ENCODE measurements at places on chromosomes 16 and 17.
A peak's percentile ranks its signal among the peaks of the same experiment; 100 is the strongest.

GRCh38 chr16:85235991-85236817 is 123.9 kb upstream of the CIBAR2 start:
- no peak for DNase-seq

GRCh38 chr17:67983383-67983688 is 12.9 kb downstream of the C17orf58 start:
- DNase-seq: no peak

GRCh38 chr17:5630434-5630833 is 46.1 kb upstream of the NLRP1 start:
- DNase-seq: no peak

GRCh38 chr17:37292429-37293139 is 83.2 kb upstream of the C17orf78 start:
- no peak for DNase-seq

GRCh38 chr16:70252355-70252988 is 732 bp upstream of the EXOSC6 start:
- DNase-seq: peak; percentile 37

DNA sequence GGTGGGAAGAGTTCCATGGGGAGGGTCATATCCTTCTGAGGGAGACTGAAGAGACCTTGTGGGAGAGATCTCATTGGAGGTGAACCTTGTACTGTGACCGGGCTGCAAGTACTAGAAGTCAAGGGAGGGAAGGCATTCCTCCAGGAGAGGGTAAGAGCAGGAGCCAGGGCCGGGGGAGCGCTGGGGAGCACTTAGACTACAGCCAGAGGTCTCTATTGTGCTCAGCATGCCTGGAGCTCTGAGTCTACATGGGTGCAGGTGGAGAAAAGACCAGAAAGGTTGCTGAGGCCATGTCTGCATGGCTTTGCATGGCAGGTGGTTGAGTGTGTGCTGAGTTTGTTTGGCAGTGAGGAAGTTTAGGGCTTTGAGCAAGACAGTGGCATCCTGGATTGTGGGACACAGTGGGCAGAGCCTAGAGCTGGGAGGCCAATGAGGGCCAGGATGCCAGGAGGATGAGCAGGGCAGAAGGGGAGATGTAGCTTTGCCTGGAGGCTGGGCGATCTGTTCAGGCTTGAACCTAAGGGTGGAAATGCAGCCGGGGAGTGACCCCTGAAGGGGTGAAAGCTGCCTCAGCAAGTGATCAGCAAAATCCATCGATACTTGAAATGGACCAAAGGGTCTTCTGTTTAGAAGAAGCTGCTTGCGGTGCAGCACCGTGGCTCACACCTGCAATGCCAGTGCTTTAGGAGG is 317.4 kb upstream of the TNRC6C start:
- no peak for DNase-seq

DNA sequence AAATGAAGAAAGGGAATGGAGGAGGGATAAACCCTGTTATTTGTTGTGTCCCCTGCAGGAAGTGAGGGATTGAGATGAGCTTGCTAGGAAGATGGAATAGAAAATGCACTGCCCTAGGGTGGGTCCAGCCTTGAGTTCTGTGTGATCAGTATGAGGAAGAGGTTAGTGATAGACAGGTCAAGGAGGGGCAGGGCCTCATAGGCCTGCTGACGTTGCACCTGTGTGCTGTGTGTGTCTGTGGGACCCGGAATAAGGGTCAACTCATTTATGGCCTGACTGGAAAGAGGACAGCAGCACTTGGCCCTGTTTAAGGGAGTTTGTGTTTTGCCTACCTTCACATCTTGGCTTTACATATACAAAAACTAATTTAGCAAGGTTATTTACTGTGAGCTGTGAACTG is 26.3 kb downstream of the DEF8 start:
- DNase-seq: no peak

- DNase-seq: no peak
Observed at GRCh38 chr16:2231016-2231931, 5.0 kb upstream of the DNASE1L2 start.

DNA sequence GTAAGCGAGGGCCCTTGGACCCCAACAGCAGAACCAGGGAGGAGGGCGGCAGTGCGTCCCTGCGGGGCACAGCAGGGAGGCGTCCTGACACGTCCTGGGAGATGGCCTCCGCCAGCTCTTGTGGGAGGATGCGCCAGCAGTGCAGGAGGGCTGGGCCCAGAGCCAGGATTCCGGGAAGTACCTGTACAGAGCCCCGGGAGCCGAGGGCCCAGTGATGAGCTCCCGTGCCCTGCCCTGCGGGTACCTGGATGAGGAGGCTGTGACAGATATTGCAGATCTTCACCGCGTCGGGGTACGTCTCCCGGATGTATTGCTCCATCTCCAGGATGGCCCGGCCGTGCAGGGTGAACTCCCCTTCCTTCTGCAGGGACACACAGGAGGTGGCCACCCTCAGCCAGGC is 23.1 kb downstream of the KDM8 start:
- no peak for DNase-seq

- DNase-seq: no peak
Observed at GRCh38 chr17:78110363-78111015, 18.1 kb downstream of the TMC6 start.

- no peak for DNase-seq
Observed at GRCh38 chr16:54135361-54136275, 151.0 kb downstream of the IRX3 start.

GRCh38 chr16:12290868-12291267 is 314.3 kb downstream of the SNX29 start:
- no peak for DNase-seq

GRCh38 chr17:10744501-10745000 is 14.7 kb upstream of the TMEM220 start:
- no peak for DNase-seq

- DNase-seq: no peak
Observed at GRCh38 chr17:74369221-74369620, 1.9 kb downstream of the GPR142 start.

GRCh38 chr16:79369796-79370195 is 230.7 kb downstream of the MAF start:
- no peak for DNase-seq

DNA sequence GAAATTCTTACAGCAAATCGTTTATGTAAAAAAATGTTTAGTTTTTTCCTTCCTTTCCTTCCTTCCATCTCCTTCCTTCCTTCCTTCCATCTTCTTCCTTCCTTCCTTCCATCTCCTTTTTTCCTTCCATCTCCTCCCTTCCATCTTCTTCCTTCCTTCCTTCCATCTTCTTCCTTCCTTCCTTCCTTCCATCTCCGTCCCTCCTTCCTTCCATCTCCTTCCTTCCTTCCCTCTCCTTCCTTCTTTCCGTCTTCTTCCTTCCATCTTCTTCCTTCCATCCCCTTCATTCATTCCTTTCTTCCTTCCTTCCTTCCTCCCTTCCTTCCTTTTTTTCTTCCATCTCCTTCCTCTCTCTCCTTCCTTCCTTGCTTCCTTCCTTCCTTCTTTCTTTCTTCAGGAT is 22.7 kb downstream of the MYOCD start:
- DNase-seq: no peak

- no peak for DNase-seq
Observed at GRCh38 chr17:17480593-17481148, 3.9 kb downstream of the MED9 start.

GRCh38 chr16:17468611-17469010 is 2.1 kb downstream of the XYLT1 start:
- DNase-seq: no peak

DNA sequence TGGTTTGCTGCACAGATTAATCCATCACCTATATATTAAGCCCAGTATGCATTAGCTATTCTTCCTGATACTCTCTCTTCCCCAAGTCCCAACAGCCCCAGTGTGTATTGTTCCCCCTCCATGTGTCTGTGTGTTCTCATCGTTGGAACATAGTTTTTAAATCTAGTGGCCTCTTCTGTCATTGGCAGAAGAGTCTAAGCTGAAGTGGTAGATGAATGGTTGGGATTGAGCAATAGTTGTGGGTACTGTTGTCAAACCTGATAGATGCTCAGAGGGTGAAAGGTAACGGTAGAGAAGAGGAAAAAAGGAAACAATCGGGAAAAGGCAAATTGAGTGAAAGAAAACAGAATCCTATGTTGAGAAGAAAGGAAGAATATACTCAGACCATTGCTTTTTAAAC is 29.9 kb downstream of the MAP3K3 start:
- DNase-seq: no peak

GRCh38 chr17:17055286-17056155 is 13.3 kb downstream of the MPRIP start:
- DNase-seq: no peak

GRCh38 chr17:70050931-70051330 is 24.1 kb upstream of the KCNJ16 start:
- DNase-seq: no peak

- DNase-seq: peak; percentile 25
Observed at GRCh38 chr16:4313563-4314531, 2.0 kb upstream of the GLIS2 start.

- no peak for DNase-seq
Observed at GRCh38 chr17:81305051-81305630, 10.0 kb upstream of the SLC38A10 start.

- peak; percentile 30 for DNase-seq
Observed at GRCh38 chr16:66549284-66550131, at the start of gene TK2. Gene TK2 (minus strand): TSS chr16:66550122. CDS start chr16:66550061, 61 bp downstream.

DNA sequence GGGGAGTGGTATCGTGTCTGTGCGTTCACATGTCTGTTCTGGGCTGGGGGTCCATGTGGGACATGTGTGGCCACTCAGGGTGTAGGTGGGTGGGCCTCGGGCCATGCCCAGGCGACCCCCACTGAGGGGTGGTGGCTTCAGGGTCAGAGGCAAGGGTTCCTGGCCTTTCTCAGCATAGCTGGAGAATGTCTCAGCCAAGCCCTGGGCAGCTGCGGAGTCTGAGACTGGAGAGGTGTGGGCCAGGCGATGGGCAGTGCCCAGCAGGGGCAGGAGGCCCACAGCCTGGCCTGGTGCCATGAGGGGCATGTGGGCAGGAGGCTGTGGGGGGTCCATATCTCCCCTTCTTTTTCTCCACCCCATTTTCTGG is 1.2 kb downstream of the FSCN2 start:
- no peak for DNase-seq

GRCh38 chr17:29151567-29151966 is 28.6 kb downstream of the MYO18A start:
- DNase-seq: no peak

DNA sequence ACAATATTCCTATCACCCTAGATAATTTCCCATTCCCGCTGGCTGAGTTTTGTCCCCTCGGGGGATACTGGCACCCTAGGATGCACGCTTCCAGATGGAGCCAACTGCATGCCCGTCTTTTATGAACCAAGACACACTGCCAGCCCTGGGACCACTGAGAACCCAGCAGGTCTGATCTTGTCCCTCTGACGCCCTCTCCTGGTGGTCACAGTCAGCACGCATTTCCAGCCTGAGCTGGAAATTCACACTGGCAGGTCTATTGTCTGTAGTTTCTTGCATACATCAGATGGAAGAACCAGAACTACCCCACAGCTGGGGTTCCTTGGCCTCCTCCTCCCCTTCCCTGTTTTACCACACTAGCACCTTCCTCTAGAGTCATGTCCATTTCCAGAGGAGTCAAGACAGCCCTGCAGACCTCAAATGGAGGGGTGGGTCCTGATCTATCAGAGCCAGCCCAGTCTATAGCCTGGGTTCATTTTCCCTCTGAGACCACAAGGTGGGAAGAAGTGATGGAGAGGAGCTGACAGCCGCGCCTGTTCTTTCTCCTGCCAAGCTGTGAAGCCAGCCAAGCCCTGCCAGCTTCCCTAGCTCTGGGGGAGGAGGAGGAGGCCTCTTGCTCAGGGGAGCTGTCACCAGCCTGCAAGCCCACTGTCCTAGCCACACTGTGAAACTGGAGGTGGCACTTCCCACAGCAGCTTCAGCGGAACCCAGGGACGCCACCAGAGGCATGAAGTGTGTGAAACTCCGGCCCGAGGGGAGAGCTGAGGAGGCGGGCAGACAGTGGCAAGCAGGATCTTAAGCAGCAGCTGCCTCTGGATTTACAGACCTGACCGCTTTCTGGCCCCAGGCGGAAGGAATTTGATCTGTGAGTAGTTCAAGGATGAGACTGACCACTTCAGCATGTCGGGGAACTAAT is 29.3 kb downstream of the MXRA7 start:
- peak; percentile 75 for DNase-seq

- no peak for DNase-seq
Observed at GRCh38 chr17:65009848-65010247, 46.7 kb downstream of the GNA13 start.

DNA sequence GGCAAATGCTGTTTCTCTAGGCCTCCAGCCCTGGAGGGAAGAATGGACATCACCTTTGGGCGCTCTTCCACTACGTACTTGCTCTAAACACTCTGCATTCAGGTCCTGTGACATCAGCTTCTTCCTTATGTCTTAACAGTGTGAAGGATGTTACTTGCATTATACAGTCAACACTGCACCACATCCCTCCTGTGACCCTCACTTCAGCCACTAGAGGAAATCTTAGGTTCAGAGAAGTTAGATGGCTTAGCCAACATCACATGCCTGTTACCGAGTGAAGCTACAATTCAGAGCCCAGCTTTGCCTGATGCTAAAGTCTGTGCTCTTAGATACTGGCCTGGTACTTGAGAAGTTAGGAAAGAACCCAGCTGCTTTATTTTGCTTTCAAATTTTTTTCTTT is 18.3 kb downstream of the UBFD1 start:
- DNase-seq: no peak

DNA sequence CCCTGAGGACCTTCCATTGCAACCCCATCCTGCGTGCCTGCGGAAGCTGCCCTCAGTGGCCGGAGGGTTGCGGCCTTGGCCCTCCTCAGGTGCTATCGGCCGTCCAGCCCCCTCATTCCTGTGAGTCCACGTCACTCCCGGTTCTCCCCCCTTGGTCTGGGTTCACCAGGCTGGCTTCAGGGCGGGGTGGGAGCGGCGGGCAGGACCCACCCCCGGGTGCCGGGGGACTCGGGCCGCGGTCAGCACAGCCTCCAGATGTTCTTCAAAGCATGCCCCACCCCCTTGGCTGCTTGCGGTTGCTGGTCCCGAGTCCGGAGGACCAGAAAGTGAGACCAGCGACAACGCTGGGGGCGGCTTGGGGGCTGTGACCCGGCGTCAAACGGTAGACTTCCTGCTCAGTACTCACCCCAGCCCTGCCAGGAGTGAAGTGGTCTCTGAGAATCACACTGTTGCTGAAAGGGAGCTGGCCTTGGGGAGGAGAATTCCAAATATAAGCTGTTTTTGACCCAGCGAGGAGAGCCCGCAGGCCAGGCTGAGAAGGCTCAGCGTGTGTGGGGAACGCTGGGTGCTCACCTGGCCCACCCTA is 4.5 kb downstream of the ZNF469 start:
- DNase-seq: no peak

- DNase-seq: peak; percentile 88
Observed at GRCh38 chr17:31549525-31550388, 158.3 kb downstream of the RAB11FIP4 start.

DNA sequence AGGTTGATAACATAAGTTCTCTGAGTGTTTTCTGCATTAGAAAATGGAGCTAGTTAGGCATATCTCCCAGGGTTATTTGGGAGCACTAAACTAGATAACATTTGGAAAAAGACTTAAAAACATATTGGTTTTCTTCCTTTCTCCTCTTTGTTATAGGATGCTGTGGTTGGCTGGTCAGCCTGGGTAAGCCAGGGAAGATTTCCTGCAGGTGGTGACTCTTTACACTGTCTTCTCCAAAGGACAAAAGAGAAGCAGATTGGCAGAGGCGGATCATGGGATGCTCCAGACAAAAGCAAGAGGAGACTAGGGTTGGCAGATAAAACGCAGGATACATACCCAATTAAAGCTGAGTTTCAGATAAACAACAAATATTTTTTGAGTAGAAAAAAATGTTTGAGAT is 6.2 kb upstream of the CRYBA1 start:
- DNase-seq: no peak

All from SHP77 (cell line).